ENCODE measurements at places on chromosomes 12 and 14.

- no peak for DNase-seq
Measured at GRCh38 chr14:24272467-24272866, 1.1 kb upstream of the RABGGTA start.

DNA sequence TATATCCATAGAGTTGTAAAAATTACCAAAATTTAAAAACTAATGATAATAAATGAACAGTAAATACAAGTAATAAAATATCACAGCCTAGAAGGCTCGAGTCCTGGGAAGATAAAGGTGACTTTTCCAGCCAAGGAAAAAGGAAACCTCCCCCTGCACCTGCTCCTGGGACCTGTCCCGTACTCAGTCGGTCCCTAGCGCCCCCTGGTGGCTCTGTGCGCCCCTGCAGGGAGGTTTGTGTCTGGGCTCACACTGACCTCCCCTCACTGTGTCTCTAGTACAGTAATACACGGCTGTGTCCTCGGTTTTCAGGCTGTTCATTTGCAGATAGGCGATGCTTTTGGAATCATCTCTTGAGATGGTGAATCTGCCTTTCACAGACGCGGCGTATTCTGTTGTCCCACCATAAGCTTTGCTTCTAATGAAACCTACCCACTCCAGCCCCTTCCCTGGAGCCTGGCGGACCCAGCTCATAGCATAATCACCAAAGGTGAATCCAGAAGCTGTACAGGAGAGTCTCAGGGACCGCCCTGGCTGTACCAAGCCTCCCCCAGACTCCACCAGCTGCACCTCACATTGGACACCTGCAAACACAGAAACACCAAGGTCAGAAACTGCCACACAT lies 1030.4 kb downstream of the TMEM121 start:
- no peak for DNase-seq

- no peak for DNase-seq
Measured at GRCh38 chr12:21638054-21638891, 19.4 kb downstream of the LDHB start.

GRCh38 chr12:78376257-78376656 lies 488.3 kb upstream of the SYT1 start:
- no peak for DNase-seq

DNA sequence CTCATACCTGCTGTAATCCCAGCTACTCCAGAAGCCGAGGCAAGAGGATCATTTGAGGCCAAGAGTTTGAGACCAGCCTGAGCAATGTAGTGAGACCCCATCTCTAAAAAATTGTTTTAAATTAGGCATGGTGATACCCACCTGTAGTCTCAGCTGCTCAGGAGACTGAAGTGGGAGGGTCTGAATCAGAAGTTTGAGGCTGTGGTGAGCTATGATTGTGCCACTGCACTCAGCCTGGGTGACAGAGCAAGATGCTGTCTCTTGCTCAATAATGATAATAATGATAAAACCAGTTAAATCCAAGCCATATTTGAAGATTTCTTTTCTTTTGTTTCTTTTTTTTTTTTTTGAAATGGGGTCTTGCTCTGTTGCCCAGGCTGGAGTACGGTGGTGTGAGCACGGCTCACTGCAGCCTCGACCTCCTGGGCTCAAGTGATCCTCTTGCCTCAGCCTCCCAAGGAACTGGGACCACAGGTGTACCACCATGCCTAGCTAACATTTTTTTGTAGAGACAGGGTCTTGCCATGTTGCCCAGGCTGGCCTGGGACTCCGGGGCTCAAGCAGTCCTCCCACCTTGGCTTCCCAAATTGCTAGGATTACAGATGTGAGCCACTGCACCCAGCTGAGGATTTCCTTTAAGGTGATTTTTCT lies 12.8 kb downstream of the PSMA6 start:
- no peak for DNase-seq

- peak; percentile 42 for DNase-seq
Measured at GRCh38 chr14:79375356-79375755, 835.9 kb downstream of the DIO2 start.

DNA sequence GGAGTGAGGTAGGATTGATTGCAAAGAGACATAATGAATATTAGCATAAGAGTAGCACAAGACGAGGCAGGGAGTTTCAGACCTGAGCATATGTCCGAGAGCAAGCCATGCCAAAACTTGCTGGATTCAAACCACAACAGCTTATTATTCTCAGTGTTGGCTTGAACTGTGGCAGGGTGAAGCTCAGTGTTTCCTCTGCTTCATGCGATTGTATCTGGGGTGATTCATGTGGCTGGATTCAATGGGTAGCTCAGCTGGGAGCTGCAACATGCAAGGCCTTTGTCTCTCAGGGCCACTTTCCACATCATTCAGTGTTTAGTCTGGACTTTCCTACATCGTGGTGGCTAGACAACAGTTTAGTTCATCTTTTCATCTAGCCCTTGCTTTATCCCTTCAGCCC lies 22.1 kb upstream of the E2F7 start:
- DNase-seq: no peak

DNA sequence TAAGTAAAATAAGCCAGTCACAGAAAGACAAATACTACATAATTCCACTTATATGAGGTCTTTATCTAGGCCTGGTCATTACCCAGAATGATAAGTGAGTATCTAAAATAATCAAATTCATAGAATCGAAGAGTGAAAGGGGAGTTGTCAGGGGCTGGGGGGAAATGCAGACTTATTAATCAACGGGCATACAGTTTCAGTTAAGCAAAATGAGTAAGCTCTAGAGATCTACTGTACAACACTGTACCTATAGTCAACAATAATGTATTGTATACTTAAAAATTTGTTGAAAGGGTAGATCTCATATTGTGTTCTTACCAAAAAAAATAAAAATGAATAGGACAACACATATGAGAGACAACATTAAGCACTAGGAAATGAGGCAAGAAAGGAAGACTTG lies 13.3 kb downstream of the BTBD7 start:
- DNase-seq: no peak

DNA sequence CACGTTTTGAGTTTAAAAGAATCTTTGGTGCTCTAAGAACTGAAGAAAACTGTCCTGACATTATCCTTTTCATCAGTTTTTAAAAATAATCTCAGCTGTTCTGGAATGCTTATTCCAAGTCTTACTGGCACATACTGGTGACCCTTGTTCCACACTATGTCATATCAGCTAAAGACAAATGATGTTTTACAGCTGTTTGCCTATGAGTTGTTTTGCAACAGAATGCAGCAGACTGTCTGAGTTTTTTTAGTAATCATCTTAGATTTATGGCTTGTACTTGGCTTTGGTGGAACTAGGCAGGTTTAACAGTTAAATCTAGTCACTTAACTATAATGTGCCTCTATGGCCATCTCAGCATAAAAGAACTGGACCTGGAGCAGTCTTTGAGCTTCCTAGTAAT lies 91.6 kb upstream of the GRIN2B start:
- peak; percentile 7 for DNase-seq

DNA sequence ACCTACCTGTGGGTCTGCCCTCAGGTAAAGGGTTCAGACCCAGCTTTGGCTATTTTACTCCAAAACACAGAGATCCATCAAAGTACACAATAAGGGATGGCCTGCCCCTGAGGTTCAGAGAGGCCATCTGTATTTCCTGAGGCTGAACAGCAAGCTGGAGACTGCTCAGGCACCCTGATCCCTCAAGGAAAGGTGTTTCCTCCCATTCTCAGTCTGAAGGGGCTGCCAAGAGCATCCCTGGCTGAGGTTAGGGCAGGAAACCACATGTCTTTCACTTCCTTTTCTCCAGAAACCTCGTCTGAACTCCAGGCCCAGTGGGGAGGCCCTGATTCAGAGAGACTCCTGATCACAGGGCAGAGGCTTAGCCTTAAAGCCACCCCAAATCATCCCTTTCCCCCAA lies 1.5 kb downstream of the RILPL1 start:
- DNase-seq: no peak

- DNase-seq: no peak
Measured at GRCh38 chr12:93020631-93021597, 91.8 kb upstream of the EEA1 start.

DNA sequence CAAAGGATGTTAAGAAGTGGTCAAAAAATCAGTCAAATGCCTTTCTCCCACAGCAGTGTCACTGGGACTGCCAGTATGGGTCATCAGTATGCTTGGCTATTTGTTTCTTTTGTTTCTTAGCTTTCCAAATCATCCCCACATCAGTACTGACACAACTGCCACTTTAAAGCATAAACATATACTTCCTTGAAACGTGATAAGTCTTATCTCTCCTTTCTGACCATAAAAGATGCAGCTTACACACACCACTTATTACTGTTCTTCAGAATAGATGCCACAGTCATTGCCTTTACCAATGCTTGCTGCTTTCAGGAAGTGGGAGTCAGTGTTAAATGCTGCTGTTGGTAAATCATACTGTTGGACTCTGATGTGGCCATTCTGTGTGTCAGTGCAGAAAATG lies 18.6 kb upstream of the GARIN2 start:
- DNase-seq: no peak

DNA sequence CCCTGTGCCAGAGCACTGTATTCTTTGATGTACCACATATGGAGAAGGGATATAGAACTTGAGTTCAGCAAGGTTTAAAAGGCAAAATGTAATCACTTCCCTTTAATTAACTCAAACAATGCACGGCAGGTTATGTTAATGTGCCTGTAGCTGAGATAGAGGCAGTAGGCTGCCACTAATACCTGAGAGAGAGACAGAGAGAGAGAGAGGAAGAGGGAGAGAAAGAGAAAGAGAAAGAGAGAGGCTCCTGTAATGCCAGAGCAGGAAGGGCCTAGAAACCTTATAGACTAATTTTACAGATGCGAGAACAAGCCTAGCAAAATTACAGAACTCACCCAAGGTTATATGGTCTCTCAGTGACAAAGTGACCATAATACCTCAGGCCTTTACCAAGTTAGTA lies 679.8 kb downstream of the NRXN3 start:
- DNase-seq: no peak

GRCh38 chr14:68526512-68527091 lies 266.3 kb downstream of the ZFP36L1 start:
- peak; percentile 1 for DNase-seq

- no peak for DNase-seq
Measured at GRCh38 chr14:94043111-94043755, 17.1 kb downstream of the OTUB2 start.

- DNase-seq: no peak
Measured at GRCh38 chr14:92499234-92499633, 14.3 kb upstream of the RIN3 start.

DNA sequence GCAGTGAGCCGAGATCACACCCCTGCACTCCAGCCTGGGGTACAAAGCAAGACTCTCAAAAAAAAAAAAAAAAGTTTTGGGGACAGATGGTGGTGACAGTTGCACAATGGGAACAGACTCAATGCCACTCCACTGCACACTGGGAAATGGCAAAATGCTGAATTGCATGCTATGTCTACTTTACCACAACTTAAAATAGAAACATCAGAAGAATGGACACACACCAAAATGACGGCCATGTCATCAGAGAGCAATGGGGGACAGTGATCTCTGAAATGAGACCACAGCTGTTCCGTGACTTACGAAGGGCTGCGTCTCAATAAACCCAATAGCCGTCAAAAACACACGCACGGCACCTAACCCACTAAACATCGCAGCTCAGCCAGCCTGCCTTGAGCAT lies 13.7 kb downstream of the DDX54 start:
- no peak for DNase-seq

DNA sequence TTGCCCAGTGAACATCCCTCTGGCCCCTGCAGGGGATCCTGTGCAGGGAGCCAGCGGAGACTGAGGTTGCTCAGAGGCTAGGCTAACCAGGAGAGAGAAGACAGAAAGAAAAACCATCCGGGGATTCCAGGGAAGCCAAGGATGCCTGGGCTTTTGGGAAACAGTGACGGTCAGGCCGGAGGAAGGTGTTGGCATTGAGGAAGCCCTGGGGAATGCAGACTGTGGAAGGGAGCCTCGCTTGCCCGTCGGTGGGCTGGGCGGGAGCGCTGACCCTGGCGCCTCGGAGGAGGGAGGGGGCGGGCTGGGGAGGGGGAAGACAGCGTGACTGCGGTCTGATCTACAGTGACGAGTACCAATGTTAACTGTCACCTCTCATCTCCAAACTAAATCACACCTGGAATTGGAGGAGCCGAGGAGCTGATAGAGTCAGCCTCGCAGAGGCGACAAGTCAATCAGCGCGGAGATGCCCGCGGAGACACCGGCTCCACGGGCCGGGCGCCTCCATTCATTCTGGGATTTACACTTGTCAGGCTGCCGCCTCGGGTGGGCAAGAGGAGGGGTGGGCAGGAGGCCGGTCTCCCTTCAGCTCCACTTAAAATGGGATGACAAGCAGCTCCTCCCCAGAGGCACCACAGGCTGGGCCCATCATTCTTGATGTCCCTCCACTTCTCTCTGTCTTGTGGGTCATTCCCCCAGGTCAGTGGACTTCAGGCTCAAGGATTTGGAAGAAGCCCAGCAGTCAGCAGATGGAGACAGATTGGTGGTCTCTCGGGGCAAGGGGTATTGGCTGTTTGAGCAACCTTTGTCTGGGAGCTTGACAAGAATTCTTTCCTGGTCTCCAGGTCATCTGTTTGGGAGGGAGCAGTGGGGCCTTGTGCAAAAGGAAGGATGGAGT lies 20.4 kb upstream of the GPATCH2L start:
- DNase-seq: no peak

DNA sequence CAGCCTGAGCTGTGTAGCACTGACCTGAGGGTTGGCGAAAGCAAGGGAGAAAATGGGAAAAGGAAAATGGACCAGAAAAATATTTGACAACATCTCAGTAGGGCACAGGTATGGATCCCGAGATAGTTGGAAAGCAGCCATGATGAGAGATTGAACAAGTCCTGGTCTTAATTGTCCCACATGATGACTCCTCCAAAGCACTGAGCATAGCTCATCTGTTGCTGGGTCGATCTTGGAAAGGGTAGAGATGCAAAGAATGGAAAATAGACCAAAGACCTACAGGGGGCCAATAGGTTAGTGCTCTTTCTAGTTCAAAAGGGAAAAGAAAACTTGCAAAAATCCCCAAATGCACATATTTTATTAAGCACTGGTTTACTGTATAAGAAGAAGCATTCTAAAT lies 251.9 kb downstream of the SEC23A start:
- DNase-seq: no peak

DNA sequence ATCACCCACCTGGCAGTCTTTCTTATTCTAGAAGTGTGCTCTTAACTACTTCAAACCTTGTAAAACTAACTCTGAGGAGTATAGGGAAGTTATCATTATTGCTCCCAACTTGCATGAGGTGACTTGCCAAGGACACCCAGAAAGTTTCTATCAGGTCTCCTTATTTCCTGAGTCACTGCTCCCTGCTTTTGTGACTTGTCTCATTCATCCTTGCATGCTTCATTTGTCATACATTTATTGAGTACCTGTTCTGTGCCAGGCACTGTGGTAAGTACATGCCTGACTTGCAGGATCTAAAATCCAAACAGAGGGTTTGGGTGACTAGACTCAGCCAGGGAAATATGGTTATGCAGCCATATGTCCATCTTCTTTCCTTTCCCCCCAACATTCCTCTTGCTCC lies 25.5 kb downstream of the CFAP251 start:
- no peak for DNase-seq

Measured in eye (tissue), 1 donor.